Mammary epithelial cell (primary cell): ENCODE measurements at places on chromosomes 7 and 10.

DNA sequence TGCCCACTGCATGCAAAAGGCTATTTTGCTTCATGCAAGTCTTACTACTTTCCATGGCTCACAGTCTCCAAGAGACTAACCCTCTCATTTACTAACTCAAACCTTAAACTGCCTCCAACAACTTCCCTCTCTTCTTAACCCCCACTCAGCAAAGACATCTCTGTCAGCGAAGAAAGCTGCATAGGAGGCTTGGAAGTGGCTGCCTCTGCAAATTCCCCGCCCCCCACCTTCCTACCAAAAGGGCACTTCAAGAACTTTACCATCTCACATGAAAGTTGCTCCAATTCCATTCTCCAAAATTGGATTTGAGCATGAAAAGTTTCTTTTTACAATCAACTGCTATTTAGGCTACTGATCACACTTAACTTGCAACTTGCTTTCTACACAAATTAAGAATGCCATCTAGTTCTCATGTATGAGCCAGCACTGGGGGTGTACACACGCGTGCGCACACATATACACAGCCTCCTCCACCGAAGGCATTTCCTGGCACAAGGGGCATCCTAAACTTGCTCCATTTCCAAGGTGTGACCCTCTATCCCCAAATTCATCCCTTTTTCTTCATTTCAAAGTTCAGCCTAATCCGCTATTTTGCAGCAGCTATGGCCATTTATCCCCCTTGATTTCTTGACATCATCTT is 1.8 kb downstream of the CCDC6 start:
- DNase-seq = no peak

GRCh38 chr7:79458796-79459195 is 5.3 kb upstream of the MAGI2 start:
- no peak for DNase-seq

DNA sequence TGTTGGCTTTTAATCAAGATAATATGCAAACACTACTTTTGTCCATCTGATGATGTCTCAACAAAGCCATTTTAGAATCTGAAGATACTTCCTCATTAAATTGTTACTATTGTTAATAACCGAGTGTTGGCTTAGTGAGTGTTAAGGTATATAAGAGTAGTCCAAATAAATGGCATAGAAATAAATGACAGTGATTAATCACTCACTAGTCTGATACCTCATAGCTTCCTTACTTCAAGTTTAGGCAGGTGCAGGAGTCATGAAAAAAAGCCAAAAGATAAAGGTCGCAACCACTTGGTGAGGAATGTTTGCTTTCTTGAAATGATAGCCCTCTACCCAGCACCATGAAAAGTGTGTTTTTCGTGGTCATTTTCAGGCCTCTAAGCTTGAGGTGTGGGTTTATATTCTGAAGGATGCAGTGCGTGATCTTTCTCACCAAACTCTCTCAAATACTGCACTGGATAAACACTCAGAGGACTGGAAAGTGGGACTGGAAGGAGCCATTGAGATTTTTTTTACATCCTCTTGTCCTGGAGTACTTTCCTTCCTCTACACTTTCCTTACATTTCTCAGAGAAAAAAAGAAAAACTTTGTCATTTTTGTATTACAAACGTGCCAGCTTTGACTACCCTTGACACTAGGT is 138.1 kb downstream of the KIAA1217 start:
- peak; percentile 21 for DNase-seq

- DNase-seq = no peak
These were observed 8.1 kb downstream of the ADAM8 start for GRCh38 chr10:133268532-133268931.

GRCh38 chr10:61639952-61640351 is 22.8 kb upstream of the CABCOCO1 start:
- DNase-seq = no peak

- no peak for DNase-seq
These were observed 606.6 kb downstream of the KCNMA1 start for GRCh38 chr10:77030974-77031373.

DNA sequence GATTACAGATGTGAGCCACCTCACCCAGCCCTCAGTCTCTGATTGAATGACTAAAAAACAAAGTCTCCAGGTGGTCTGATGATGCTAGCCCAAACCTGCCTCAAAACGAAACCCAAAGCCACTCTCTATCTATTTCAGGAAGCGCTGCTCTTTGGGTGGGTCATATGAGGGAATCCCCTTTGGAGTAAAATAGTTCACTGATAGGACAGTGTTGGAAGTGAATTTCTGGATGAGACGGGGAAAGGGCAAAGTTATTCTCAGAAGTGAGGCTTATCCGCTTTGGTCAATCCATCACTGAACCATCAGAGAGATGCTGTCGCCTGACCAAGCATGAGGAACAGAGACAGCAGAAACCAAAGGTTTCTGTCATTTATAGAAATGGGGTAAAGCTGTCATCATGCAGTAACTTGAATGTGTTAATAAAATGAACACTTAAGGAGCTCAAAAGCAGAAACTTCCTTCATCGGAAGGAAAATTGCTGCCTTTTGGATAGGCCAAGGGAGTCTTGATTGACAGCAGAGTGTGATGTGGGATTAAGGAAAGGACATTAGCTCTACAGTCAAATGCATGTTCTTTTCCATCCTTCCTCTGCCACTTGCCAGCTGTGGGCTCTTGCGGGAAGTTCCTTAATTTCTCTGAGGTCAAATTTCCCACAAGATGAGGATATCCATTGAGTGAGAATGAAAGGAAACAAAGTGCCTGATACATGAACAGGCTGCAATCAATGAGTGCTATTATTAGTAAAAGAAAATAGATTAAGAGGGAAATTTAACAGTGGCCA is 64.9 kb upstream of the C1QL3 start:
- no peak for DNase-seq

- no peak for DNase-seq
These were observed 19.8 kb upstream of the COL1A2 start for GRCh38 chr7:94374721-94375566.

DNA sequence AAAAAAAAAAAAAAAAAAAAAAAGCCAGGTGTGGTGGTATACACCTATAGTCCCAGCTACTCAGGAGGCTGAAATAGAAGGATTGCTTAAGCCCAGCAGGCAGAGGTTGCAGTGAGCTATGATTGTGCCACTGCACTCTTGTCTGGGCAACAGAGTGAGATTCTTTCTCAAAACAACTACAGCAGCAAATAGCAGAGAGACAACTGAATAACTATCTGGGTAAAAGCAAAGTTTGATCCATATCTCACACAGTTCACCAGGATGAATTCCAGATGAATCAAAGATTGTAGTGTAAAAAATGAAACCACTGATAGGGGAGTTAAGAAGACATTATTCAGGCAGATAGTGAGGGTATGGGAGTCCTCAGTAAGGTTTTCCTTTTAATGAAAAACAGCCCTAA is 11.4 kb upstream of the NUB1 start:
- DNase-seq = no peak
